ENCODE measurements at places on chromosomes 7 and 10.

GRCh38 chr10:10772411-10772810 lies 245.3 kb upstream of the CELF2 start:
- DNase-seq, result no peak

DNA sequence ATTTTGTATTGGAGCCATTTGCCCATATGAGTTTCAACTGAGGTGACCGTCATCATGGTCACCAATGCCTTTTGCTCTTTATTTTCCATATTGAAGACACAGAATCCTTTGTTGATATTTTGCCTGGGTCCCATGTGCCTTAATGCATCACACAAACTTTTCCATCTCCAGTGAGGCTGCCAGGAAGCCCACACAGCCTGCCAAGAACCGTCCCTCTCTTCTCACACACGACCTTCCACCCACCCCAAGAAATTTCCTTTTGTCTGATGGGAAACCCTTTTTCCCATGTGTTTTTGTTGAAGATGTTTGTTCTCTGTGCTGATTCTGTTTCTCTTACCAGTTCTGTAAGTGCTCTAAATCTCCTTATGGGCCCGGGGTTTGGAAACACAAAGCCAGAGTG lies 168.9 kb downstream of the CSTF2T start:
- no peak for DNase-seq

- DNase-seq, result no peak
Observed at GRCh38 chr10:108902619-108903285, 1020.6 kb downstream of the XPNPEP1 start.

GRCh38 chr10:71467161-71467560 lies 70.4 kb downstream of the CDH23 start:
- no peak for DNase-seq

- no peak for DNase-seq
Observed at GRCh38 chr7:124459101-124460055, 306.2 kb downstream of the GPR37 start.

- DNase-seq, result no peak
Observed at GRCh38 chr10:132590752-132591121, 53.1 kb downstream of the INPP5A start.

All from activated CD4-positive, alpha-beta T cell treated with anti-CD3 and anti-CD28 coated beads, Interleukin-2, amount 50 U/mL, for 24 hours (primary cell).